ENCODE measurements at places on chromosomes 4 and X.

DNA sequence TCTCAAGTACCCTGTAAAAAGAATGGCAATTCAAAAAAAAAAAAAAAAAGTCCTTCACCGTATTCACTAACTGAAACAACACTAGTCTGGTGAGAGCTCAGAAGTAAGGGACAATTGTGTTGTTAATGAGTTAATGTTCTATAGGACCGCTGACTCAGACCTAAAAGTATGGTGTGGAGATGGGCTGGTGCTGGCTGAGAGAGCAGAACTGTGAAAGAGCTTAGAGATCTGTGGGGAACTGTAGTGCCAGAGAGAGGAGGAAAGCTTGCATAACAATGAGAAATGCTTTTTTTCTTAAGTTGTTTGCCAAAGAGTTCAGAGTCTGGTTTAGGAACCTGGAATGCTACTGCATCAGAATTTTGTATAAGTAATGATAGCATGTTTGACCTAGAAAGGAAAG lies 65.1 kb downstream of the LHFPL1 start:
- DNase-seq: no peak

DNA sequence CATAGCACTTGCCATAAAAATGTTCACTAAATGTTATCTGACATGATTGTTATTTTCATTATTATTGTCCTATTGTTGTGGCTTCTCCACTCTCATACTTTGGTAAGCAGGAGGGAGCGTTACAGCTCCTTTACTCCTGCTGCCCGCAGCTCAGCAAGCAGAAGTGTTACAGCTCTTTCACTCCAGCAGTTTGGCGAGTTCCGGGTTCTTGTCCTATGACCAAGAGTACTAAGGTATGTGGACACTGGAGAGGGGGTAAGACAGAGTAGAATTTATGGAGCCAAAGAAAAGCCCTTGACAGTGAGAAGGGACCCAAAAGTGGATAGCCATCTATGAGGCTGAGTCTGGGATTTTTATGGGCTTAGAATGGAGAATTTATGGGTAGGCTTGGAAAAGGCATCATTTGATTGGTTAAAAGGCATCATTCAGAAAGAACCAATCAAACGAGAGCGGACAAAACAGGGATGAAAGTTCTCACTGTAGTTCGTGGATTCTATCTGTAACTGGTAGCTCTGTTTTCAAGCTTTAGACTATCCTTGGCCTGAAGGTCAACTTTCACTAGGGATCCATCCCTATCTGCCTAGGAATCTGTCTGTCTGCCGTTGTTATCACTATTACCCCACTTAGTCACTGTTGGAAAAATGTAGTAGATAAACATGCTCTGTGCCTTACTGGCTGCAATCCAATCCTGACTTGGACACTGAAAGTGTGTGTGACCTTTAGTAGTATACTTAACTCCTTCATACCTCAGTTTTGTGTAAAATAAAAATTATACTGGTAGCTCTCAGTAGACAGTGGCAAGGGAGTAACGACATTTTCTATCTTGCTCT lies 545.6 kb upstream of the LCORL start:
- DNase-seq: no peak

DNA sequence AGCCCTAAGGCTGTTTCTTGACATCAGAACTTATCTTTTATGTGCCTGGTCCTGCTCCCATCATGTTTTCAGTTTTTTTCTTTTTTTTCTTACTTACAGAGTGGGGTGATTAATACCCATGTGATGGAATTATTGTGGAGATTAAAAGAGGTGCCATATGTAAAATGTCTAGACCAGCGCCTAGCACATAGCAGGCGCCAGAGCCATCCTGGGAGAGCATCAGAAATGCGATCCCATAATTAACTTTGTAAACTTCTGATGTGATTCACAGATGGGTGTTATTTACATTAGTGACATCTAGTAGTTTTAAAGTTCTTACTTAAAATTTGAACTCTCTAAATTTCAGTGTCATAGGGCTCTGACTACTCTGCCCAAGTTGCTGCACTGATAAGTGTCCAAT lies 66.2 kb upstream of the PGRMC2 start:
- DNase-seq: no peak

DNA sequence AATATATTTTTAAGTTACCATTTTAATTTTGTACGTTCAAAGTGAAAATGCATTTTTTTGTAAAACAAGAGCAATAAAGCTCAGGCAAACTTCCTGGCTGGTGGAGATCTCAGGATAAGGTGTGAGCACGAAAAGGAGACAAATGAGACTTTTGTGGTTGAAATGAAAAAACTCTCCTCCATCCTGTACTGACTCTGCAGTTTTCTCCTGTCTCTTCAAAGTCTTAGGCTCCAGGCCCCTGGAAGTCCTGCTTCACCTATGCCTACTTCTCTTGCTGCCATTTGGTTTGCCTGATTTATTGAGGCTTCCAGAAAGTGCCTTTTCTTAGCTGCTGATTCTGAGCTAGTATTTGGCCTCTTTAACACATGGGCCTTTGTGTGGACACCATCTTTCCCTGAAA lies 77.7 kb downstream of the MAML3 start:
- DNase-seq: no peak

DNA sequence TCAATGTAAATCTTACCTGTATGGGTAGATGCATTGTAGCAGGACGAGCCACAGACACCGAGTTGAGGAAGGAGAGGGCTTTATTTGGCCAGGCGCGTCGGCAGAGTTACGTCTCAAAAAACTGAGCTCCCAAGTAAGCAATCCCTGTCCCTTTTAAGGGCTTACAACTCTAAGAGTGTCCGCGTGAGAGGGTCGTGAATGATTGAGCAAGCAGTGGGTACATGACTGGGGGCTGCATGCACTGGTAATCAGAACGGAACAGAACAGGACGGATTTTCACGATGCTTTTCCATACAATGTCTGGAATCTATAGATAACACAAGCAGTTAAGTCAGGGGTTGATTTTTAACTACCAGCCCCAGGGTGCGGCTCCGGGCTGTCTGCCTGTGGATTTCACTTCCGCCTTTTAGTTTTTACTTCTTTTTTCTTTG lies 524.9 kb upstream of the HTR2C start:
- DNase-seq: no peak

- no peak for DNase-seq
Measured at GRCh38 chrX:114930227-114930626, 87.2 kb downstream of the IL13RA2 start.

GRCh38 chrX:25158635-25159034 lies 142.9 kb upstream of the ARX start:
- DNase-seq: no peak

- DNase-seq: no peak
Measured at GRCh38 chrX:49177873-49178480, 6.3 kb downstream of the PLP2 start.

DNA sequence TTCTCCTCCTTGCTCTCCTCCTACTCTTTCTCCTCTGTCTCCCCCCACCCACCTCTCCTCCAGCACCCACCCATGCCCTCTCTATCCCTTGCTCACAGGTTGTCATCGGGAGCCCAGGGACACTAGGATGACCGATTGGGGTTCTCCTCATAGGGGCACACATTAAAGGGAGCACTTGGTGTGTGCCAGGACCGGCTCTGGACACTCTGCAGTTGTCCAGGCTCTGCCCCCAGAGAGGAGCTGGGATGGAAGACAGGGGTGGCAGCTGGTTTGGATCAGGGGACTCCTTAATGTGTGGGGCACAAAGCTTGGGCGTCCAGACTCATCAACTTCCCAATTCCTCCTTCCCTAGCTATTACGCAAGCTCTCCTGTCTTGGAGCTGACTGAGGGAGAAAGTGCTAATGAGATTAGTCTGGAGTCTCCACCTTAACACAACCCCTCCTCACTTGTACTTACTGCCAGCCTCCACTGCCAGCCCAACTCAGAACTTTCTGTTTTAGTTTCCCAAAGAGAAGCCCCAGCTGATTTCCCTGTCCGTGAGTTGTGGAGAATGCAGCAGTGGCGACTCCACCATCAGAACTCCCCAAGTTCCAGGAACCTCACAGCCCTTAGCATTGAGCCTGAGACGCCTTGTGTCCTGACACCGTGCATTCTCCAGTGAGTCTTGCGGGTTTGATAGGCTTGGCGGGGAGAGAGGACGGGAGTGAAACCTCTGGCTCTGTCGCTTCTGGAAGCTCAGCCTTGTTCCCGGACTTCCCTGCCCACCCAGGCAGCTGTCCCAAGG lies 52.2 kb downstream of the CXorf49B start:
- no peak for DNase-seq

- DNase-seq: no peak
Measured at GRCh38 chr4:100935090-100935489, 412.2 kb downstream of the PPP3CA start.

DNA sequence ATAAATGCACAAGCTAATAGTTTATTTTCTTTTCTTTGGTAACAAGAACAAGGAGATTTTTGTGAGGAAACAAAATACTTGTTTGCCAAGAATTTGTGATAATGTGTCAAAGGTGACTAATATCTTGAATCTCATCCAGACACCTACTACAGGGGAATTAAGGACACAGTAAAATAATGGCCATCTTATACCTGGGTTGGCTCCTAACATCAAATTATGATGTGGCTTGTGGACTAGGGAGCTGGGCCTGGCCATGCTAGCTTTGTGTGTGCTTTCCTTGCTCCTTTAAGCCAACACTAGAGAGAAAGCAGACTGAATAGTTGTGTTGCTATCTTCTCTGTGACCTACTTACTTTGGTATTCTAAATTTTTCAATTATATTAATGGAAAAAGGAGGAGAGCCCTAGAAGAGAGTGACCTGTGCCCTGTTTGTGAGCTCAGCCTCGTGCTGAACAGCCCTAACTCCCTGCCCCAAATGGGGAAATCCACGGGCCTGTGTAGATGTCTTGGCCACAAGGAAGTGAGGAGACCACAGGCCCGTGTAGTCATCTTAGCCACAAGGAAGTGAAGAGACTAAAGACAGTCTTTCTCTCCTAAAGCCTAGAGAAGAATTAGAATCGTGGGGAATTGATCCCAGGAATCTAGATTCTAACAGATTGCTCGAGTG lies 23.3 kb downstream of the ARHGAP24 start:
- DNase-seq: no peak

- DNase-seq: no peak
Measured at GRCh38 chrX:148885203-148885602, 384.8 kb downstream of the AFF2 start.

DNA sequence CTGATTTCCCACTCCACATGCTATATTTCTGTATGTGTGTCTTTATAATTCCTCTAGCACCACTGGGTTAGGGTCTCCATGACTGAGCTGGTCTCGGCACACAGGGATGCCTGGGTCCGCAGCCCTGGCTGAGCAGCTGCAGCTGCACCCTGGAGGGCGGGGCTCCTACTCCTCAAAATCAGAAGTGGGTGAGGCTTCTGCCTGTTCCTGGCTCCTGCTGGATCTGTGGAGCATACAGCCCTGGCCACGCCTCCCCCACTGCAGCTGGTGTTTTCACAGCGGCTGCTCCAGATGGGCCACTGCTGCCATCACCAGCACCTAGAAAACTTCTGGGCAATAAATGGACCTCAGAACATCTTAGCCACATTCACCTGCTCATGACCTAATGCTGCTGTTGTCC lies 30.9 kb downstream of the SPCS3 start:
- DNase-seq: no peak

DNA sequence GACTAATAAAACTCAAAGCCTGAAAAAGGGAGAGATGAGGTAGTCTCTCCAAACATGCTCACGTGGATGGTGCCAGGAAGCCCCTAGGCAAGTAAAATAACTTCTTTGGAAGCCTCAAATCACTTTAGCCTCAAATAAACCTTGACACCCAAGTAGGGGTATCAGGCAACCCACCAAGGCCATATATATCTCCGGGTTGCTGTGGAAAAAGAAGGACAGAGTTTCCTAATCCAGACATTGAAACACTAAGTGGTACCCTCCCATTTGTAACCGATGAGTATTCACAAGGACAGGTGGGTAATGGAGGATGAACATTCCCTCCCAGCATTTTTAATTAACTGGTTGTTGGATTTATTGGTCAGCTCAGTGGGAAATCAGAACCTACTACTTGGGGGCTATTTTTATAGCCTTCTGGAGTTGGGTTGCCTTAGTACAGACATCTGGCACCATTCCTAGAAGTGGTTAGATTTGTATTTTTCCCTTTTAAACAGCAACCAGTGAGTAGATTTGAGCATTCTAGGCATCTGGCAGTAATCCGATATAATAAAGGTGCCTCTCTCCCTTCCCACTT lies 87.7 kb downstream of the GPC3 start:
- DNase-seq: no peak

GRCh38 chr4:139521754-139522401 lies 34.1 kb downstream of the SETD7 start:
- no peak for DNase-seq

DNA sequence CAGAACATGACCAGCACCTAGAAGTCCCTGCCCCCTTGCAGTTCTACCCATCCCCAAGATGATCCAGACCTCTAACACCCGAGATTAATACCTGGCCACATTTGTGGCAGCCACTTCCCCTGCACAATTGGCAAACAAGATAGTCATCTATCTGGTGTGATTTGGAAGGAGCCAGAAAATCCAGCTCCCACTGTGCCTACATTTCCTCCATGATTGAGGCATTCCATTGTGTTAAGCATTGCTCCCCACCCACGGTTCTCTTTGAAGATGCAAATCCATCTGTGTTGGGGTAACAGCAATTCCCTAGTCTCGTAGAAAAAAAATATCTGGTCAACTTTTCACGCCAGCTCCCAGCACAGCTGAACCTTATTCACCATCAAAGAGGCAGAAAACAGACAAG lies 405.0 kb downstream of the BCOR start:
- DNase-seq: no peak

DNA sequence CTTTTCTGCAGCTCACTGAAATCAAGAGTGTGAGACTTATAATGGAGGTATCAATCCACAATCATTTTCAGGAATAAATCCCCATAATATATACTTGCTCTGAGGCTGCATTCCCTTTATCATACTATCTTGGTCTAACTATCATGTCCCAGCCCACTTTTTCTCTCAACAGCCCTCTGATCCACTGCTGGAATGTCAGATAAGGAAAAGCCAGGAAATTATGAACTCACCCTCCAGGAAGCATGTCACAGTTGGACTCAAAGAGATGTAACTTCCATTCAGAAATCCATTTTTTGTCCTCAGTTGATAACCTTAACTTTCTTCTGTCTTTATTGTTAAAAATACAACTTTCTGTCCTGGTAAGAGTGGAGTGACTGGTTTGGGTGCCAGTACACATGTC lies 144.9 kb downstream of the PCDH19 start:
- no peak for DNase-seq

DNA sequence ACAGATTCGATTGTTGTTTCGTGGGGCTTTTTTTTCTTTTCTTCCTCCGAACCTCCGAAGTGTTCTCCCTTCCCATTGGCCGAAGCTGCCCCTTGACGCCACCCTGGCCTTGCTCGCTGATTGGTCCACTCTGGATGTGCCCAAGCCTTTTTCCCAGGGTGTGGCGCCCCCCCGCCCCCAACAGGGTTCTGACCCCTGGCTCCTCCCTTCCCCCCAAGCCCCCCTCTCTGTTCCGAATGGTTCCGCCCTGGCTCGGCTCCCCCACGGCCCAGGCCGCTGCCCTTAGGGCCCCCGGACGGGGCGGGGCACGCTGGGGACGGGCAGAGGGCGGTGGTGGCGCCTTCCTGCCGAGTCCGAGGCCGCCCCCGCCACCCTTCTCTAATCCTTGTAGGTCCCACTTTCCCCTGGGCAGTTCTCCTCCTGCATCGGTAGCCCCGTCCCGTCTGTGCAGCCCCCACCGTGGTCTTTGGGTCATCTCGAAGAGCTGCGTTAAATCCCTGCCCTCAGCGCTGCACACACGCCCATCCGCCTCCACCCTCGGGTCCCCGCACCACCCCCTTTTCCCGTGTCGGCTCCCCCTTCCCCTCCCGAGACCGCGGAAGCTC lies 25.5 kb downstream of the UTP14A start:
- DNase-seq: peak; percentile 24

- DNase-seq: no peak
Measured at GRCh38 chr4:13570916-13571315, 26.6 kb upstream of the NKX3-2 start.

GRCh38 chr4:91840359-91840758 lies 463.4 kb upstream of the GRID2 start:
- DNase-seq: no peak
